Chondrocyte (in vitro differentiated cells): ENCODE measurements at places on chromosomes 11 and 22.

GRCh38 chr11:17542249-17542648 is 2.0 kb downstream of the USH1C start:
- DNase-seq: peak; percentile 29
- peaks cover 65% of the 10 kb centered on the region for H3K27me3 ChIP-seq
- H3K4me1 ChIP-seq: peaks cover 4% of the 10 kb centered on the region
- no peak overlapping the region for H3K4me3 ChIP-seq

DNA sequence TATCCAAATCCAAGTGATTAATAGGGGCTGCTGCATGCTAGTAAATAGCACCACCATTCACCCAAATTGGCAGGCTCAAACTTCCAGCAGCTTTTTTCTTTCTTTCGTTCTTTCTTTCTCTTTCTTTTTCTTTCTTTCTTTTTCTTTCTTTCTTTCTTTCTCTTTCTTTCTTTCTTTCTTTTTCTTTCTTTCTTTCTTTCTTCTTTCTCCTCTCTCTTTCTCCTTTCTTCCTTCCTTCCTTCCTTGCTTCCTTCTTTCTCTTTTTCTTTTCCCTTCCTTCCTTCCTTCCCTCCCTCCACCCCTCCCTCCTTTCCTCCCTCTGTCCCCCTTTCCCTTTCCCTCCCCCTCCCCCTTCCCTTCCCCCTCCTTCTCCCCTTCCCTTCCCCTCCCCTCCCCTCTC is 81.5 kb downstream of the PDE3B start:
- no peak for DNase-seq
- H3K4me1 ChIP-seq: no peaks in the 10 kb centered on the region
- H3K27me3 ChIP-seq: peaks cover 2% of the 10 kb centered on the region
- no peaks in the 10 kb centered on the region for H3K36me3 ChIP-seq

- H3K27me3 ChIP-seq: peaks cover 6% of the 10 kb centered on the region
- peaks cover 8% of the 10 kb centered on the region for H3K4me1 ChIP-seq
- H3K4me3 ChIP-seq: peak within 1 kb of the TSS; percentile 81
- H3K27ac ChIP-seq: peak within 1 kb of the TSS; percentile 85
Observed at GRCh38 chr11:67606492-67607295, at the start of gene NDUFV1. Gene NDUFV1 (plus strand): TSS chr11:67606936. CDS start chr11:67607005, 69 bp downstream.

DNA sequence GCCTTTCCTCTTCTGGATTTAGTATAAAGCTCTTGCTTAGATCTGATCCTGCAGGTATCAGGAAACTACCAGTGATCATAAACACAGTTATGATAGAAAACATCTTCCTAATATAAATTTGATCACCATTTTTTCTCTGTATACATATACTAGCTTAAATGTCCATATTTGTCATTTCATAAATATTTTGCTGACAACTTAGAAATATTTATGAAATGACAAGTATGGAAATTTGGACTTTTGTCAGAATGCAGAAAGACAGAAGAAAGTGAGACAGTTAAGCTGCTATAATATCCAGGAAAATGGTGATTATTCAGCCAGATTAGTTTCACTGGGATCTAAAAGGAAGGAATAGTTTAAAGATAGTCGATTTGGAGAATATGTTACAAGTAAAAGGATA is 22.8 kb upstream of the TRIM21 start:
- no peaks in the 10 kb centered on the region for H3K4me1 ChIP-seq
- H3K4me3 ChIP-seq: no peak overlapping the region
- no peaks in the 10 kb centered on the region for H3K36me3 ChIP-seq
- H3K27ac ChIP-seq: no peak overlapping the region
- peaks cover 22% of the 10 kb centered on the region for H3K27me3 ChIP-seq
- no peak for DNase-seq

- peaks cover 11% of the 10 kb centered on the region for H3K27me3 ChIP-seq
- no peak overlapping the region for H3K4me3 ChIP-seq
- H3K4me1 ChIP-seq: no peaks in the 10 kb centered on the region
Observed at GRCh38 chr11:46141597-46141996, 20.3 kb upstream of the PHF21A start.

GRCh38 chr11:36060926-36061325 is 117.1 kb downstream of the LDLRAD3 start:
- peaks cover 7% of the 10 kb centered on the region for H3K36me3 ChIP-seq
- no peak for DNase-seq
- peaks cover 8% of the 10 kb centered on the region for H3K4me1 ChIP-seq
- H3K27ac ChIP-seq: no peak overlapping the region
- no peaks in the 10 kb centered on the region for H3K27me3 ChIP-seq

GRCh38 chr11:101362643-101363042 is 221.2 kb downstream of the TRPC6 start:
- no peak for DNase-seq
- H3K27ac ChIP-seq: no peak overlapping the region

- H3K4me3 ChIP-seq: peak overlapping the region; percentile 92
- no peaks in the 10 kb centered on the region for H3K36me3 ChIP-seq
- peak overlapping the region; percentile 98 for H3K27ac ChIP-seq
Observed at GRCh38 chr11:9264316-9265210, 587 bp downstream of the DENND5A start.

DNA sequence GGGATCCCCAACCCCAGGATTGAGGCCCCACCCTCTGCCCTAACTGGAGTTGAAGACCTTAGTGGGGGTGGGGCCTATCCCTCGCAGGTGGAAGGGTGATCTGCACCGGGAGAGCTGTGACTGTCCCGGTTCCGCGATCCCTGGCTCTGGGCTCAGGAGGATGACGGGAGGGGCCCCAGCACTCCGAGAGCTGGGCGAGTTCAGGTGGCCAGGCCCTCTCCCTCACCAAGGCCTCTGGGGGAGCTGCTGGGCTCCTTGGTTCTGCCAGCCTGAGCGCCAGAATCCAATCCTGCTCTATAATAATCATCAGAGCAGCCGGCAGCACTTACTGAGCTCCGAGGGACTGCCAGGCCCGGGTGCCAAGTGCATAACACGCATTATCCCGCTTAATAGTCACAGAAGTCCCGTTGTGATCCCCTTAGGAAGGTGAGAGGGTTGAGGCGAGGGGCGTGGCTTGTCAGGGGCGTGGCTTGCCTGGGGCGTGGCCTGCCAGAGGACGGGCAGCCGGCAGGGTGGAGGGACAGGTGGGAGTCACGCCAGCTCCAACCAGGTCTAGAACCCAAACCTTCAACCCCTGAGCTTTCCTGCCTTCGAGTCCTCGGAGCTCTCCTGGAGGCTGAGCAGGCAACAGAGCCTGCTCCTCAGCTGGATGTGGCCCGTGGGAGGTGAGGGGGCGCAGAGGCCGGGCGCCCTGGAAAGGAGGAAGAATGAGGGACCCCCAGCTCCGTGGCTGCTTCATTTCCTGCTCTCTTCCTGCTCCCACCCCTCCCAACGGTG is 7.3 kb upstream of the SYT7 start:
- peaks cover 5% of the 10 kb centered on the region for H3K4me1 ChIP-seq
- H3K4me3 ChIP-seq: peak overlapping the region; percentile 59
- no peaks in the 10 kb centered on the region for H3K36me3 ChIP-seq
- H3K27ac ChIP-seq: no peak overlapping the region

GRCh38 chr11:108035690-108036089 is 27.0 kb downstream of the CUL5 start:
- DNase-seq: no peak
- H3K36me3 ChIP-seq: peaks cover 6% of the 10 kb centered on the region
- peaks cover 7% of the 10 kb centered on the region for H3K4me1 ChIP-seq
- H3K27ac ChIP-seq: no peak overlapping the region
- H3K4me3 ChIP-seq: no peak overlapping the region

- H3K4me1 ChIP-seq: peaks cover 6% of the 10 kb centered on the region
- H3K36me3 ChIP-seq: no peaks in the 10 kb centered on the region
- DNase-seq: no peak
- H3K27ac ChIP-seq: no peak overlapping the region
Observed at GRCh38 chr22:30539368-30539767, 7.2 kb downstream of the SEC14L6 start.

GRCh38 chr11:60870276-60870675 is 2.9 kb downstream of the ZP1 start:
- peaks cover 2% of the 10 kb centered on the region for H3K27me3 ChIP-seq
- peaks cover 30% of the 10 kb centered on the region for H3K4me1 ChIP-seq
- no peaks in the 10 kb centered on the region for H3K36me3 ChIP-seq
- DNase-seq: peak; percentile 22
- H3K4me3 ChIP-seq: no peak overlapping the region

DNA sequence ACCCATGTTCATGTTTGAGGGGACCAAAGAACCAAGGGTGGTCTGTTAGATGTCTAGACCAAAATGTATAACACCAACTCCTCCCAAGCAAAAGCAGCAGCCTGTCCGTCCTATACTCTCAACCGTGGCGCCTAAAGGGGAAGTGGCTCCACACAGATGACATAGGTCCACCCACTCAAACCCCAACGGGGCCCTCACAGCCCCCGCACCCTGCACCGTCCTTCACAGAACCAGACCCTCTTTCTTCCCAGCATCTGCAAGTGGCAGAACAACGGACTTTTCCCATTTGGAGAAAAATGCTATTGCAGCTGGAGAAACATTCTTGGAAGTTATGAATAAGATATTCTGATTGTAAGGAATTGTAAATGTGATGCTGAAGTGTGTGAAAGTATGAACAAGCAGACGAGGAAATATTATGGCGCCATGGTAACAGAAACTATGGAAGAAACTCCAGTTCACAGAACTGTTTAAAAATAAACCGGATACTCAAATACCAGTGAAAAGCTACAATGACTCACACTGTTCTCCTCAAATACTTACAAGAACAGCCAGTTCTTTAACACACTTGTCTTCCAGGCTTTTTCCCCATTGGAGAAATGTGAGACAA is 76.5 kb upstream of the ARFGAP3 start:
- H3K4me3 ChIP-seq: peak overlapping the region; percentile 67
- H3K27ac ChIP-seq: peak overlapping the region; percentile 100
- no peak for DNase-seq
- H3K36me3 ChIP-seq: no peaks in the 10 kb centered on the region
- no peaks in the 10 kb centered on the region for H3K27me3 ChIP-seq

DNA sequence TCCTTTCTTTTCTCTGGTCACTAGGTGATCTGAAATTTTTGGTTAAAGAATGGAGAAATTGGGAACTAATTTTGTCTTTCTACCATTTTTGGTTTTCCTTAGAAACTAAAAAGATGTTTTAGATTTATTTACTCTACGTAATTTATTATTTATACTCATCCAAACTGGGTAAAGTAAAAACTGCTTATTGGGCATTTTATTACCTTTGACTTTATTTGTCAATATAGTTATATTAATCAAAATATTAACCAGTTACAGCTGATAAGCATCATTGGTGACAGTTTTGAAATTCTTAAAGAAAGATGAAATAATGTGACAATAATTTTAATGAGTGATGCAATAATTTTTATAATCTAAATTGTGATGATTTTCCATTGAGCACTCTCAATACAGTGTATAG is 502.0 kb upstream of the RAG2 start:
- no peaks in the 10 kb centered on the region for H3K4me1 ChIP-seq
- peaks cover 9% of the 10 kb centered on the region for H3K27me3 ChIP-seq
- no peak overlapping the region for H3K27ac ChIP-seq

DNA sequence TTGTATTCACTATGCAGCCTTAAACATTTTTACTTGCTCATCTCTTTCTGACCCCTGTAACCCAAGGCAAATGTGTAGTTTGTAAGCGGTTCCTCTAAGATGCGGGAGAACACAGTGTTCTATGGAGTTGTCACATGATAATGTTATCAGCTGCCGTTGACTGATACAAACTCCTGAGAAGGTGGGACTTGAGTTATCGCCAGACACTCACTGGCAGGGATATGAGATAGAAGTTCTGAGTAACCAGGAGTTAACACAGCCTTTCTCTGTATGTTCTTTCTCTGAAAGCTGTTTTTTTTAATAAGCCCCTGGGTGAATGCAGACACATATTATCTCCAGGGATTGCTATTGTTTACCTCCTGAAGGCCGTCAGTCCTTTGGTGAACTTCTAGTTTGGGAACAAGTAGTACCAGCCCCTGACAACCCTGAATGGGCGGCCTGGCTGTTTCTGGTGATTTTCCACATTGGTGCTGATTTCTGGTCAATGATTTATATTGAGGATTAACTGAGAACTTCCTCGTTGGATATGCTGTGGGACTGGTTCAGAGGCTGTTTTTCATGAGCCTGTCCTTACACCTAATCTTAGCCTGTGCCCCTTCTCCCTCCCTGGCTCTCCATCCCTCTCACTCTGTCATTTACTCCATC is 155.3 kb upstream of the RASSF10 start:
- H3K27me3 ChIP-seq: no peaks in the 10 kb centered on the region
- H3K4me1 ChIP-seq: peaks cover 35% of the 10 kb centered on the region
- H3K36me3 ChIP-seq: no peaks in the 10 kb centered on the region
- no peak overlapping the region for H3K4me3 ChIP-seq
- no peak for DNase-seq
- no peak overlapping the region for H3K27ac ChIP-seq

DNA sequence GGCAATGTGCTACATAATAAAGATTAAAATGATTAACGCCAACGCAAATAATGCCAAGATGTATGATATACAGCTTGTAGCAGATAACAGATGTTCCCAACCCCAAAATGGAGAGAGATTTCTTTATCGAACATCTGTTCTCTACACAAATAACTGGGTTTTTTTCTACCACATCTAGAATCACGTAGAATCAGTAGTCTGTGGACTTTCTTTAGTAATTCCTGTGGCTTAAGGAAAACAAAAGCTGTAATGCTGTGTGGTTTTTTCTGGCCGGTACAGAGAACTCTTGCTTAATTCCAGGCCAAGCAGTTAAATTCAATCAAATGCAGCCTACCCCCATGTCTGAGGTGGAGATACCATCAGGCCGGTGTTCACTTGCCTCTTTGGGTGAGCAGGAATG is 303.4 kb downstream of the FAT3 start:
- no peak for DNase-seq
- H3K36me3 ChIP-seq: peaks cover 2% of the 10 kb centered on the region
- peak overlapping the region; percentile 75 for H3K27ac ChIP-seq
- peak overlapping the region; percentile 45 for H3K4me3 ChIP-seq

DNA sequence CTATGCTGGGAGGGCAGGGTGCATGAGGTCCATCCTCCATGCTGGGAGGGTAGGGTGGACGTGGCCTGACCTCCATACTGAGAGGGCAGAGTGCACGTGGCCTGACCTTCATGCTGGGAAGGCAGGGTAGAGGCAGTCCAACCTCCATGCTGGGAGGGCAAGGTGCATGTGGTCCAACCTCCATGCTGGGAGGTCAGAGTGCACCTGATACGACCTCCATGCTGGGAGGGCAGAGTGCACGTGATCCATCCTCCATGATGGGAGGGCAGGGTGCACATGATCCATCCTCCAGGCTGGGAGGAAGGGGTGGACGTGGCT is 622.2 kb downstream of the BRD1 start:
- H3K4me1 ChIP-seq: no peaks in the 10 kb centered on the region
- no peaks in the 10 kb centered on the region for H3K36me3 ChIP-seq
- peak; percentile 76 for DNase-seq
- H3K4me3 ChIP-seq: no peak overlapping the region
- no peaks in the 10 kb centered on the region for H3K27me3 ChIP-seq

DNA sequence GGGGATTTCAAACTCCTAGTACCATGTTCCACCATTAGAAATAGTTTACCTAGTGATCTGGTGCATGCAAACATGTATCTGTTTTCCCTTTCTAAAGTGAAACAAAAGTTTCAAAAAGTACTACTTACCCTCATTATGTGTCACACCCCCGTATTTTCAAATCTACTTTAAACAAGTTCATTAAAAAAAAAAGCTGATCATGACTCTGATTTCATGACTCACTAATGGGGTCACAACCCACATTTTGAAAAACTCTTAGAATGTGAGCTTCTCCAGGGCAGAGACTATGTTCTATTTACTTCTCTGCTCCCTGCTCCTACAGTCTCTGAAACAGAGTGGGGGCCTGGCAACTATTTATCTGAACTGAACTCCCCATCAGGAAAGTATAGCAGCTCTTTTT is 18.2 kb downstream of the CHRM1 start:
- peaks cover 27% of the 10 kb centered on the region for H3K27me3 ChIP-seq
- H3K36me3 ChIP-seq: peaks cover 1% of the 10 kb centered on the region
- no peak for DNase-seq
- no peak overlapping the region for H3K27ac ChIP-seq
- no peak overlapping the region for H3K4me3 ChIP-seq

- DNase-seq: no peak
- H3K4me1 ChIP-seq: peaks cover 20% of the 10 kb centered on the region
- H3K27ac ChIP-seq: no peak overlapping the region
- peaks cover 2% of the 10 kb centered on the region for H3K36me3 ChIP-seq
Observed at GRCh38 chr22:28123989-28124766, 205.1 kb upstream of the PITPNB start.
